ENCODE measurements at places on chromosomes 13 and 19. TPM values are rescaled to one million over a fixed set of nuclear protein-coding genes. Genes with fewer than 3 reads are reported as not detected.

Gene PLD3
- 148 TPM for total RNA-seq

Gene CFD
- 0.31 TPM for total RNA-seq

Gene DNAJC3
- total RNA-seq: 19.1 TPM

Gene C1QTNF9
- not detected for total RNA-seq

Gene SLC46A3
- total RNA-seq: 2.8 TPM

Gene S1PR2
- total RNA-seq: 3.1 TPM

Gene SIAH3
- 11.9 TPM for total RNA-seq

Gene HRC
- 0.31 TPM for total RNA-seq

Gene XAB2
- 32.9 TPM for total RNA-seq

Gene ARRDC5
- total RNA-seq: not detected

Gene PDE4C
- 3.1 TPM for total RNA-seq

Gene PINLYP
- total RNA-seq: 14.4 TPM

Gene SIGLEC14
- 0.63 TPM for total RNA-seq

Gene ZNF284
- total RNA-seq: 10.3 TPM

Gene COX7A1
- total RNA-seq: 1.3 TPM

Gene CGB3
- total RNA-seq: not detected

Gene KBTBD6
- 72.6 TPM for total RNA-seq

Gene THSD1
- total RNA-seq: 11.9 TPM

Gene TMEM38A
- total RNA-seq: 13.5 TPM

Gene ZNF555
- total RNA-seq: 27.9 TPM

Gene LRP3
- total RNA-seq: 101 TPM

Gene ATP1A3
- total RNA-seq: 217 TPM

Gene PTPRS
- total RNA-seq: 320 TPM

Gene OLFM2
- 153 TPM for total RNA-seq

Gene FFAR3
- not detected for total RNA-seq

Gene ALKBH7
- 22.2 TPM for total RNA-seq

Gene CLEC17A
- not detected for total RNA-seq

Gene OR4F17
- not detected for total RNA-seq

Gene MRI1
- 32.9 TPM for total RNA-seq

Gene ZNF616
- total RNA-seq: 35.1 TPM

Gene NBEA
- 350 TPM for total RNA-seq

Gene TDRD12
- total RNA-seq: 0.63 TPM

Gene EMC10
- 51.3 TPM for total RNA-seq

Gene KIRREL2
- total RNA-seq: 0.94 TPM

Gene IFNL1
- not detected for total RNA-seq

Gene EFNA2
- 7.5 TPM for total RNA-seq

Gene LGALS7B
- not detected for total RNA-seq

Gene EDNRB
- total RNA-seq: 18.5 TPM
